ENCODE measurements at places on chromosomes 6 and 20.
A peak's percentile ranks its signal among the peaks of the same experiment; 100 is the strongest.

GRCh38 chr6:16657768-16658167 is 103.5 kb downstream of the ATXN1 start:
- DNase-seq: no peak

DNA sequence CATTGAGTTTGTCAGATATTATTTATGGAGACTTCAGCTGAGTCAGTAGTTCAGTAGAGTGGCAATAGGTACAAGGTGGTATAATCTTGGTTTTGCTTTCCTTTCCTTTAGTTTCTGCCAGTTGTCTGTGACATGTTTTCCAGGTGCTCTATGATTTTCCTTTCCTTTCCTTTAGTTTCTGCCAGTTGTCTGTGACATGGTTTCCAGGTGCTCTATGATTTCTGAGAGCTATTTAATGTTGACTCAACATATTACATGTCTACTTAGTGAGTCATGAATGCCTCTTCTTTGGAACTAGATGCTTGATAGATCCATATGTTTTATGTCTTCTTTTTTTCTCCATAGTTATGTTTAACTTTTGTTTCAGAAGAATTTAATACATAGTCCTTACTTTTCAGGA is 186.4 kb upstream of the DEFB112 start:
- no peak for DNase-seq

DNA sequence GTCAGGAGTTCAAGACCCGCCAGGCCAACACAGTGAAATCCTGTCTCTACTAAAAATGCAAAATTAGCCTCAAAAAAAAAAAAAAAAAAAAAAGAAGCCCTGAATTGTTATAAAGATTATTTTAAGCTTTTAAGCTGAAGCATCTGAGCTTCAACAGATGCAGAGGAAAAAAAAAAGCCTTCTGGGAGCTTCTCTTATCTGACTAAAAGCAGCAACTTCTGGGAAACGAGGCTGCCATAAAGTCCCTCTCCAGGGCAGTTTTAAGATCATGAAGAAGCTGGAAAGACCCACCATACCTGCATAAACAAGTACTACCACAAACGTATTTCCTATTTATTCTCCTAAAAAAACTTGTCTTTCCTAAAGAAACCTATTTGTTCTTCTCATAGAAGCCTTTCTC is 3.6 kb downstream of the SERINC3 start:
- no peak for DNase-seq

DNA sequence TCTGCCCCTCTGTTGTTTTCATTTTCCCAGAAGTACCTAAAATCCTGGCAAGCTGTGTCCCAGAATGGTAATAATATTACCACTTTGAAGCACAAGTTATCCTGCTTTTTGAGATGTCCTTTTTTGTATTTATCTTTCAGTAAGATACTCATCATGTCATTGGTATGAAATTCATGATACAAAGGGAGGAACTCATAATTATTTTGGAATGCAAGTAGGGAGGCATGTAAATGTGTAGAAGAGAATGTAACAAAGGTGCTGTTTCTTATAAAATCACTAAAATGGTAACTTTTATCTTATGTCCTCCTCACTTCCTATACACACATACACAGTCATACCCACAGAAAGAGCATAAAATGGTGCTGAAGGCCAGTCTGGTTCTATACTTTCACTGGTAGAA is 109.9 kb downstream of the CD2AP start:
- DNase-seq: no peak

DNA sequence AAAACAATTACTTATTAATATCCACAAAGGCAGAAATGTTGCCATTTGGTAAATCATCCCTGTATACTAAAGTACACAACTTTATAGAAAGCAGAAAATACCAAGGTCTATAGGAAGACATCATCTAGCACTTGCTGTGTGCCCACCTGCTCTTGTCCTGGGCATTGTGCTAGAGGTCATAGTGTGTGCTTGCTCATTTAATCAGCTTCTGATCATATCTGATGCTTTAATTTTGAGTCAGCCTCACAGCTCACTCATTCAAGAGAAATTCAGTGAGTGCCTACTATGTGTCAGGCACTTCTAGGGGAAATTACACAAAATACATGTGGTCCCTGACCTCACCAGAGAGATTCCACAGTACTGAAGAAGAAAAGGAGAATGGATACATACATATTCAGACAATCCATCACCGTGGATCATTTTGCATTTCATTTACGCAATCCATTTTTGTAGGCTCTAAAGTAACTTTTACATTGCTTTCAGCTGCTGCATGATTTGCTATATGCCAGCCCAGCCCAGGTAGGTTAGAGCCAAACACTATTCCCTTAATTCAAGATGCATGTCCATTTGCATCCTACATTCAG is 167.9 kb upstream of the MCHR2 start:
- DNase-seq: no peak

- peak; percentile 25 for DNase-seq
These were observed at the start of gene FRK for GRCh38 chr6:116060572-116061283. Gene FRK, minus strand, starts transcription at chr6:116060891. Its CDS starts 580 bp downstream, at chr6:116060311.

- no peak for DNase-seq
These were observed 6.5 kb upstream of the BNIP5 start for GRCh38 chr6:36343109-36343680.

DNA sequence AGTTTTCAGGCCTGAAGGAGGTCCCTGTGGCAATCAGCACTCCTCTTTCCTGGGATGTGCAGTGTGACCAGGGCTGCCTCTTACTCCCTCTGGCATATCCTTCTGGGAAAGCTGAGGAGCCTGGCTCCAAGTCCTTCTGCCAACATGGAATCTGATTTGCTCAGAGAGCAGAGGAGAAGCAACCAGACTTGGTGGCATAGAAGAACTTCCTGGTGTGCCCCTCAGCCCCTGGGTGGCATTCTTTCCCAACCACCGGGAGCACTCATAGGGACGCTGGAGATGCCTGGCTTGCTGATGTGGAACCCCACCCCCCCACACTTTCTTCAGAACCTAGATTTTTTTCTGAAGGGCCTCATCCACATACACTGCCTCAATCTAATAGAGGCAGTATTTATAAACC is 107.6 kb upstream of the TRAF3IP2 start:
- no peak for DNase-seq

- no peak for DNase-seq
These were observed 381.7 kb downstream of the BCKDHB start for GRCh38 chr6:80488190-80488589.

DNA sequence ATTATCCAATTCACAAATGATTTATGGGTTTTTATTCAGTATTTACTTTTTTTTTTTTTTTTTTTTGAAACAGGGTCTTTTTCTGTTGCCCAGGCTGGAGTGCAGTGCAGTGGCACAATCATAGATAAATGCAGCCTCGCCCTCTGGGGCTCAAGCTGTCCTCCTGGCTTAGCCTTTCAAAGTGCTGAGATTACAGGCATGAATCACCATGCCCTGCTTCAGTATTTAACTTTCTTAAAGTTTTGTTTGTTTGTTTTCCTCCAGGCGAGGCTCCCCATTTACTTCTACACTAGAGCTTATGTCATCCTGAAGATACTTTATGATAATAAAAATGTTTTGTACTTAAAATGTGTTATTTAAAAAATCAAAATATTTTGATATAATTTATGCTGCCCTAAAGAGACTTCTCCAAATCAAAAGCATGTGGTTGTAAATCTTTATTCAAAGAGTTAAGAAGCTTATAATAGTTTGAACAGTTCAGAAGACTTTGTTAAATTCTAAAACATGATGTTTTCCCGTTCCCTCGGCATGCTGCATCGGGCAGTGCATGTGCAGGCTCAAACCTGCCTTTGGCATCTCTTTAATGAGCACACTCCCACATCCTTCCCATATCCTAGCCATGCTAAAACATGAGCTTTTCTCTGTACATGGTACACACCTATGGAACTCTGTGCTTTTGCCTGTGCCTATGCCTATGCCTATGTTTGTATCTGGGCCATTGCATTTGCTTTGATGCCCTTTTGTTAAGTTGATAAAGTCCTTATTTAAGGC is 11.0 kb downstream of the SMPDL3A start:
- DNase-seq: no peak

- no peak for DNase-seq
These were observed 33.8 kb downstream of the DLGAP4 start for GRCh38 chr20:36339646-36340592.

DNA sequence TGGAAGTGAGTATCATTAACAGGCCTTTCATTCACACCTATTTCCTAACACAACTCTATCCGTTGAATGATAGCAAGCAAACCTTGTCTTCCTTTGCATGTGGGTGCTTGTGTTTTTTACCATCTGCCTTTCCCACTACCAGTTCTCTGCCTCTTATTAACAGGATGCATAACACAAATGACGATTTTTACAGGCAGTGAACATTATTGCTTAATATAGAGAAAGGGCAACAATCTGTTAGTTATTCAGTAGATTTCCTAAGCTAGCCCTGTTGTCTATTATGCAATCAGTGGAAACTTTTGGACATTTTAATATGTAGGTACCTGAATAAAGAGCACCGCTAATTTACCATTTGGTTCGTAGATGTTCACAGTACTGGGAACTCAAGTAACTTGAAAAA is 348.8 kb upstream of the PLCB4 start:
- DNase-seq: no peak

DNA sequence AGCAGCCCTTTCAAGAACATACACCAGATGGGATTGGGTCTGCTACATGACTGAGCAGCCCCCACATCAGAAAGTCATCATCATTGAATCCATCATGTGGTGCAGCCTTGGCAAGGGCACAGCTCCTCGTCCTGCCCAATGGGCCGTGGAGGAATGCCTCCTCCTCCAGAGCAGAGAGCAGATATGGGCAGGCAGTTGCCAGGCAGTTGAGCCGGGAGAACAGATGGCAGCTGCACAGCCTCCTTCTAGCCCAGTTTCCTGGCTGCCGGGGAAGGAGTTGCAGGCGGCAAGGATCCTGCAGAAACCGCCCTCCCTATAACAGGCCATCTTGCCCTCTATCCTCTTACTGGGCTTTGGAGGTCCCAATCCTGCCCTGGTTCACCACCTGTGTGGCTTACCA is 11.9 kb upstream of the ZFAND3 start:
- DNase-seq: no peak

DNA sequence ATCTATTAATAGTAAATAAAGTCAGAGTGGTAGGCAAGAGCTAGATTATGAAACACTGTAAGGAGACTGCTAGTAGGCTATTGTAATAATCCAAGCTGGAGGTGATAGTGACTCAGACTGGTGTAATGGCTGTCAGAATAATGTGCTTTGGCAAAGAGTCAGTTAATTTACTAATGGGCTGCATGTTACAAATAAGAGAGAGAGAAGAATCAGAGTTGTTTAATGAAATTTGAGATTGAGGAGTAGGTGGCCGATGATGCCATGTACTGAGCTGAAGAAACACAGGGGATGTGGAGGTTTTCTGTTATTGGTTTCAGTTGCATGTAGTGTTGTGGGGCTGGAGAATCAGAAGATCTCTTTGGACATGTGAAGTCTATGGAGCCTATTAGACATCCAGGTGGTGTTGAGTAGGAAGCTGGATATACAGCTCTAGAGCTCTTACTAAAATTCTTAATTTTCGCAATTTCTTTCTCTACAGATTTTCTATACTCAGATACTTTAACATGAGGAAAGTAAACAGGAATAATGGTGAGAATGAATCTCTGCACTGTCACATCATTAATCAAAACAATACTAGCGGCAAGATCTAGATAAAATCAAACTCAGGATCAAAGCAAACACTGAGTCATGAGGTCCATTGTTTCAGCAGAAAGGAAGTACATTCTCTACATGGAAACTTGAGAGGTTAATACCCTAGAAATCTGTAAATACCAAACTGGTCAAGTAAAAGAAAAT is 167.7 kb downstream of the SIM1 start:
- no peak for DNase-seq

DNA sequence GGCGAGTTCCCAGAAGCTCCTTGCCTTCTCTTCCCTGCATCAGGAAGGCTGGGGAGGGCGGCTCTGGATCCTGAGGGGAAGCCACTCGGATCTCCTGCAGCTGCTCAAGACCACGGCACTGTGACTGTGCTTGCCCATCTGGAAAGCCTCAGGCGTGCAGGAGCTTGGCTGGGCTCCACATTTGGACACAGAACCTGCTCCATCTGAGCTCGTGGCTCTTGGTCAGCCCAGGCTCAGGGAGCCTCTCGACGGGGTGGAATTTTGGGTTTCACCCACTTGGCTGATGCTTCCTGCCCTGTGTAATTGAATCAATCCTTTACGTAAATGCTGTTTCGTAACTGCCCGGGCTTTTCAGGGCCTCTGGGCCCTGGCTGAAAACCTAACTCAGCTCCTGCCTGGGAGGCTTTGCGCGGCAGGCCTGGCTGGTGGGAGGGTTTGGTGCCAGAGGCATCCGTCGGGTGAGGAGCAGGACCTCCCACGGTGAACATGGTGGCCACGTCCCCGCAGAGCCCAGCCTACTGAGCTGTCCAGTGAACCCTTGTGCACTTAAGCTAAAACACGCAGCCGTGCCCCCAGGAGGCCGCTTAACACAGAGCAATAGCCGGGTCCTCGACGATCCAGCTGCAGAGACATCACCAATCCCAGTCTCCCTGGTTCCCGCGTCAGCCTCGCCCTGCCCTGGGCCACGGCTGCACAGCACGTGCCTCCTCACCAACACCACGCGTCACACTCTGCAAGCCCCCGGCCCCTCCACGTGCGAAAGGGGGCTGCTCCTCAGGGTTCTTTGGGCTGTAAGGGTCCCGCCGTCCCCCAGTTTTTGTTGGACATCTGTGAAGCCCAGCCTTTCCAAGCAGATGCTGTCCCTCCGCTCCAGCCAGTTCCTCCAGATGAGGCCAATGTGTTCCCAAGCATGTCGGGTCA is 241.0 kb downstream of the DLL1 start:
- DNase-seq: no peak

DNA sequence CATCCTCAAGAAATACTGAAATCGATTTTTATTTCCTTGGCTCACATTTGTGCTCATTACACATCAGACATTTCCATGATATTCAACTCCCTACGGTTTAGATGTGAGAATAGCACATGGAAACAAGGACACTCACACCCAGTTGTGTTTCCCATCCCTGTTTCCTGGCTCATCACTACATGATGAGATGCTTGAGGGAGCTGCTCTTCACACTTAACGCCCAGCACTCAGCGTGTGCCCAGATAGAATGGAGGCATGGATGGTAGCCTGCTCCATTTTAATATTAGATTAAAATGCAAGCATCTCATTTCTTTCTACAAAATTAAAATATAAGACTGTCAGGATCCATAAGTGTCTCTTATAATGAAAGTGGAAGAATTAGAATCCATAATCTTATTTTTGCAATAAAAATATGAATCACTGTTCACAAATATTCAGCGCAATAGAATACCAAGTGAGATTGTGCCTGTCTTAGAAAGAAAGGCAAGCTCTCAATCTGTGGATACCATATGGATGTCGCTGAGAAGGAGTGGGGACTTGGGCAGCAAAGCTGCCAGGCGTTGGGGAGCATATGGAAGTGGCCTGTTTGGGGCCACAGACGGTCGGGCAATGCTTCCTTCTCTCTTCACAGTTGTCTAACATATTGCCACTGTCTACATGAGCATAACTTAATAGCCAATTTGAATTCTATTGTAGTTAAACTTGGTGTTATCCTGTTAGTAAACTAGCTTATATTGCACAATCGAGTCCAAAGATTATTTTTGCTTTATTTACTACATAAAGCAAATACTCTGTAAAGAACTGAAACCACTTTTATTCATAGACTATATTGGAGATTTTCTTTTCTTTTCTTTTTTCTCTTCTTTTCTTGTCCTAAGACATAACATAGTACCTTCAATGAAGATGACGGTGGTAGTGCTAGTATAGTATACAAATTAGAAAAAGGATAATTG is 206.8 kb upstream of the QKI start:
- no peak for DNase-seq

- no peak for DNase-seq
These were observed 331.5 kb downstream of the SAMD5 start for GRCh38 chr6:147839708-147840610.

All from foreskin melanocyte (primary cell).